Psoas muscle (tissue), 8 donors: ENCODE measurements at places on chromosomes 1 and 21. TPM values are rescaled to one million over a fixed set of nuclear protein-coding genes. Genes with fewer than 3 reads are reported as not detected.
A peak's percentile ranks its signal among the peaks of the same experiment; 100 is the strongest.

Gene TMEM82
- total RNA-seq = not detected

Gene MROH7
- 1.1 TPM for total RNA-seq

Gene SLC45A1
- total RNA-seq = 0.94 TPM

Gene KRTAP21-2
- total RNA-seq = not detected

DNA sequence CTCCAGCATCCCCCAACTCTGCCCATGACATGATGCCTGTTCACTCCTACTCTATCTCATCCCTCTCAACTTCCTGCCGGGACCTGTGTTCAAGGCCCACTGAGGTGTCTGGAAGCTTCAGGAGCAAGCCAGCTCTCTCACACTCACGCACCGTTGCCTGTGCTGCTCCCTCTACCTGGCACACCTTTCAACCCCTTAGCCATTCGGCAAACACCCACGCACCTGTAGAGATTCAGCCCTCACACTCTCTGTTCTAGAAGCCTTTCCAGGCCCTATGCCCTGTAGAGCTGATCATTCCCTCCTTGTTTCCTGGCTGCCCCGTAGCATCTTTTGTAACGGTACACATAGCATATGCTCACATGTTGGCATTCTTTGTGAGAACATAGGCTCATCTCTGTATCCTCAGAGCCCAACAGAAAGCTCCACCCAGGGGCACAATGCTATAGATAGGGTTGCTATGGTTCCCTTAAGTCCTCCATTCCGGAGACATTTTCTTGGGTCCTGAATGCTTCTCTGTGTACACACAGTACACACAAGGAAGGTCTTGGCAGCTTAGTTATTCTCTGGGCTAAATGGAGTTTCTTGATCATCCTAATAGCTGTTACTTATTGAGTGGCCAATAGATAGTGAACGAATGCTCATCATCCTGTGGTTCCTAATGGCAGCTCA, 1.3 kb downstream of the C8B start:
- no peak for DNase-seq

DNA sequence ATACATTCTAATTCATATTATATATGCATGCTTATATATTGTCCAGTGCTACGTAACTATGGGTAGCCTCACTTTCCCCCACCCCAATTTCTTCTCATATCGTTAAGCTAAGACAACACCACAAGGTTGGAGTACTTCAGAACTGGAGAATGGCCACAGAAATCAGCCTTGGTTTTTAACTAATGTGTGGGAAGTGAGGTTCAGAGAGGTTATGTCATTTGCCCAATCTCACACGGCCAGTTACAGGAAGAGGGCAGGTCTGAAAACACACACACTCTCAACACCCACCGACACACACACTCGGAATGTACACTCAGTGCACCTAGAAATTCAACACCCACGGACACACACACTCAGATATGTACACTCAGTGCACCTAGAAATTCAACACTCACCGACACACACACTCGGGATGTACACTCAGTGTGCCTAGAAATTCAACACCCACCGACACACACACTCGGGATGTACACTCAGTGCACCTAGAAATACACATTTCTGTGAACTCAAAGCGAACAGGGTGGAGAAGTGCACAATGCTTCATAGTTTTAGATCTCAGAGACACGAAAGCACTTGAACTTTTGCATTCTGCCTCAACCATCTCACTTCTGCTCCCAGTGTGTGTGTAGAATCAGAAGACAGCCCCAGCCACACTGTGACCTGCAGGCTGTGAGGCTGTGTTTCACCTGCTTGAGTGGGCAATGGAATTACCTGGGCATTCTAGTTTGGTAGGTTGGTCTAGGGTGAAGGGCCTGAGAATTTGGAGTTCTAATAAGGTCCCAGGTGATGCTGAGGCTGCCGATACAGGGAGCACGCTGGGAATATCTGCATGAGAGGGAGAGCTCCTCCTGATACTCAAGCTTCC, 170.4 kb downstream of the CLIC6 start:
- no peak for DNase-seq

- DNase-seq = no peak
Measured at GRCh38 chr1:76955652-76956051, 88.4 kb downstream of the ST6GALNAC5 start.

- no peak for DNase-seq
Measured at GRCh38 chr1:241637604-241638003, 2.6 kb downstream of the CHML start.

- no peak for DNase-seq
Measured at GRCh38 chr1:44154049-44154448, 12.6 kb upstream of the KLF18 start.

DNA sequence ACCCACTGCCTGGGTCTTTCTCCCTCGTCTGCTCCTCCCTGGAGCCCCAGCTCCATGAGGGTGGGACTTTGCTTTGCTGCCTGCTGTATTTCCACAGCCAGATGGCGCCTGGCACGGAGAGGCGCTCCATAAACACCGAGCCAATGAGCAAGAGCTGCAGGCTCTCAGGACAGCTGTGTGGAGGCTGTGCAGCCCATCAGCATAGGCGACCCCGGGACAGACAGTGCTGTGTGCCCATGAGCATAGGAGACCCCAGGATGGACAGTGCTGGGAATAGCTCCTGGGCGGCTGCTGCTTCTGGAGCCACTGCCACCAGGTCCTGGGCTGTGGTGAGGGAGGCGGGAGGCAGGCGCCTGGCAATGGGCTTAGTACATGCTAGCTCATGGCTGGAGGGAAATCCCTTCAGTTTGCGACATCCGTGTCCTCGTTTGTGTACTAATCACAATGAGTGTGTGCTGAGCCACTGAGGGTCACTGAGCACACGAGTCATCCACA, 29.2 kb downstream of the CEP104 start:
- DNase-seq = no peak

DNA sequence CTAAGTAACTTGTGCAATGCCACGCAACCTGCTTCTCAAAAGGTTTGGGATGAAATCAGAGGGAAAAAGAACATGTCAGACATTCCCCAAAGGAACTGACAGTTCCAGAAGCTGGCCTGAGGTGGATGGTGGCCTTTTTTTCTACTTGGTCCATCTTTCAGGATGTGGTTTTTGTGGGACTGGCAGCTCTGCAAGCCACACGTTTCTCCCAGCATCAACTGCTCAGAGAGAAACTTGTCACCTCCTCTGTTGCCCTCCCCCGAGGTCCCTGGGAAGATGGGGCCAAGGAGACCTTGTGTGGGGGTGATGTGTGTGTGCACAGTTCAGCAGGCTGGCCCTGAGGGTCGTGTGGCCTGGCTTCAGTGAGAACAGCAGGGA, 2.5 kb upstream of the DHRS3 start:
- no peak for DNase-seq

- DNase-seq = no peak
Measured at GRCh38 chr1:150194381-150195031, 41.4 kb downstream of the ANP32E start.

DNA sequence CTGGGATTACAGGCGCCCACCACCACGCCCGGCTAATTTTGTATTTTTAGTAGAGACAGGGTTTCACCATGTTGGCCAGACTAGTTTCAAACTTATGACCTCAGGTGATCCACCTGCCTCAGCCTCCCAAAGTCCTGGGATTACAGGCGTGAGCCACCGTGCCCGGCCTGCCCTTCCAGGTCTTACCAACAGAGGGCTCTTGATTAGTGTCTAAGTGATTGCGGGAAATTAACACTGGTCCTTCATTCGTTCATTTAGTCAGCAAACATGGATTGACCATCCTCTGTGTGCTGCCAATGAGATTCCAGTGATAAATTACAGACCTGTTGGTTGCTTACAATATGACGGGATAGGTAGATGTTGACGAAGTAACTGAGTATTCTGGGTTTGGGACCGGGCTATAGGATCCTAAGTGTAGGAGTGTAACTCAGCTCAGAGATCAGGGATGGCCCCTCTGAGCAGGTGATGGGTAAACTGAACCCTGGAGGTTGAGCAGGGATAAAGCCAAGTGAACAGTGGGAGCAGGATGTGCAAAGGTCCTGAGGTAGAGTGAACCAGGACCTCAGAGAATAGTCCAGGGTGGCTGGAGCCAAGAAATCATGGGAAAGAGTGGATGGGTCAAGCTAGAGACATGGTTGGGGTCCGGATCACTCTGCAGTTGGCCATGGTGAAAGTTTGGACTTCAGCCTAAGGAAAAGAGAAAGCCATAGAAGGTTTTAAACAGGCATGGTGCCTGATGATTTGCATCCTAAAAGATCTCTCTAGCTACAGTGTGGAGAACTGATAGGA, 171.2 kb downstream of the KAZN start:
- no peak for DNase-seq

- DNase-seq = no peak
Measured at GRCh38 chr1:116698244-116698595, 30.7 kb upstream of the IGSF3 start.

GRCh38 chr1:205073511-205073910, 10.7 kb downstream of the TMEM81 start:
- no peak for DNase-seq

DNA sequence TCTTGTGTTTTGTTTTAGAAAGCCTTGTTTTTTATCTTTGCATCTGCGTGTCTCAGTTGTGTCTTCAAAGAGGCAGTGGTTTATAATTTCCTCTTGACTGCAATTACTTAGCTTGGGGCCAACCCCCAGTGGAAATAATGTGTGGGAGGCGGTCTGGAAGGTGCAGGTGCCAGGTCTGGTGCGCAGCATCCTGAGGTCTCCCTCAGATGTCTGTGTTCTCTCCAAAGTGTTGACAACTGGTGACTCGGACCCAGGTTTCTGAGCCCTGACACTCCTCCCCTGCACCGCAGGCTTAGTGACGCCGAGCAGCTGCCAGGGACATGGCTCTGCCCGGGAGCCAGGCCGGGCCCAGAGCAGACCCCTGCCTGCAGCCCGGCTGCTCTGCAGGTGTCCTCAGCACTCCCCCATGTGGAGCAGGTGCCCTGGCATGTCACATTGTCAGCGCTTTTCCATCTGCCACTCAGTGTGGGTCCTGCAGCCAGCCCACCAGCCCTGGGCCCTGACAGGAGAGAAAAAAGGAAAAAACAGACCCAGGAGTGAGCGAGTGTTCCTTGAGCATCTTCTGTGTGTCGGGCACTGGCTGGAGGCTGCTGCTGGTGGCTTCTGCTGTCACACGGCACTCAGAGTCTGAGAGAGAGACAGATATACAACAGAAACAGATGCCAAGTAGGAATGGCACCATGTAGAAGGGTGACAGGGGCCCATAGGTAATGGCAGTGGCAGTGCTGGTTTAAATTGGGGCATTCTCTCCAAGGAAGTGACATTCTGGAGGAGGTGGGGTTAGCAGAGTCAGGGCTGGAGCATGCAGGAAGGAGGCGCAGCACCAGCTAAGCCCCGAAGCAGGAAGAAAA, 24.8 kb upstream of the SELENON start:
- no peak for DNase-seq

GRCh38 chr1:204445860-204446412, 34.3 kb upstream of the PPP1R15B start:
- DNase-seq = peak; percentile 75

DNA sequence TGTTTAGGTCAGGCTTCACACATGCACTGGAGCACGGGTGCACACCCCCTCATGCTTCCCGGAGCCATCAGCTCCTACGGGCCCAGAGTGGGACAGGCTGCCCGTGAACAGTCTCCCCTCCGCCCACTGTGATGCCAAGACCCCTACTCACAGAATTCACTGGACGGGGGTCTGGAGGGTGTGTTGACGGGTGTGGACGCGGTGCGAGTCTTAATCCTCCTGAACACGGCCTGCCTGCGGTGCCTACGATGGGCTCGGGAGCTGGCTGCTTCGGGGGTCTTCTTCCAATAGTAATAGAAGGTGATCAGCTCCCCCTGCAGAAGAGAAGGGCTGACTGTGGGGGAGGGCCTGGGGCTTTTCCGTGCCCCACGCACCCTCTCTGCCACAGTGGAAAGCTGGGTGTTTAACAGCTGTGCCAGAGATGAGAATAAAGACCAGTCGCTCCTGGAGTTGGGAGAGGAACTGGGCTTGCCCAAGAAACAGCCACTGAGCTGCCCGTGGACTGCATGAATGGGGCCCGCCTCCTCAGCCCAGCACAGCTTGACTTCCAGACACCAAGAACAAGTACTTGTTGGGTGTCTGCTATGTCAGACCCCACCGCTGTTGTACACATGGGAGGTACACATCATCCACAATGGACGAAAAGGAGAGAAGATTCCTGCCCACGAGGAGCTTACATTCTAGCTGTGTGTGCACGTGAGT, 47.9 kb downstream of the SLC45A1 start:
- DNase-seq = no peak

DNA sequence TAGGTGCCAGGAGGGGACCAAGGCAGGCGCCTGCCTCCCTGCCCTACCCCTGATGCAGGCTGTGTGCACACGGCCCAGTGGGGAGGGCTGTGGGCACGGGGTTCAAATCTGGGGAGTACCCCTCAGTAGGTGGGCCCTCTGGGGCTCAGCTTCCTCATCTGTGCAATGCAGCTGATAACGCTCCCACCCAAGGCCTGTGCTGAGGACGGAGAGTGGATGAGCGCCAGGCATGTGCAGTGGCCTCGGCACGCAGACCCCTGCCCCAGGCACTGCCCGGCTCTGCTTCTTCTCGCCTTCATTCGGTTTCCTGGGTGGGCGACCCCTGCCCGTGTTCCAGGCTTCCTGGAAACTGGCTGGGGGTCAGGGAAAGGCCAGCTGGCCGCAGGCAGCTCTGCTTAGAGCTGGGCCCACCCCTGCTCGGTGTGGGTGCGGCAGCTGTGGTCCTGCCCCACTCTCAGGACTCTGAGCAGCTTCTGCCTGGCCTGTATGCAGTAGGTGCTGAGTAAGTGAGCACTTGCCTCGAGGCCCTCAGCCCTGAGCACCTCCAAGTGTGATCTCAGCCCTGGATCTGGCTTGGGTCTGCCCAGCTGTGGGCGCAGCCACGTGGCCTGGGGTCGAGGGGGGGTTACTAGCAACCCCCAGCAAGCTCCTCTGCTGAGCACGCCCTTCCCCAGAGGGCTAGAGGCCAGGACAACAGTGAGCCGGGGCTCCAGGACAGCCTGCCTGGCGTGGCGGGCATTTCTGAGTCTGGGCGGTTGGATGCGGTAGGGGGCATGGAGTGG, 11.9 kb upstream of the TNFRSF14 start:
- DNase-seq = no peak

DNA sequence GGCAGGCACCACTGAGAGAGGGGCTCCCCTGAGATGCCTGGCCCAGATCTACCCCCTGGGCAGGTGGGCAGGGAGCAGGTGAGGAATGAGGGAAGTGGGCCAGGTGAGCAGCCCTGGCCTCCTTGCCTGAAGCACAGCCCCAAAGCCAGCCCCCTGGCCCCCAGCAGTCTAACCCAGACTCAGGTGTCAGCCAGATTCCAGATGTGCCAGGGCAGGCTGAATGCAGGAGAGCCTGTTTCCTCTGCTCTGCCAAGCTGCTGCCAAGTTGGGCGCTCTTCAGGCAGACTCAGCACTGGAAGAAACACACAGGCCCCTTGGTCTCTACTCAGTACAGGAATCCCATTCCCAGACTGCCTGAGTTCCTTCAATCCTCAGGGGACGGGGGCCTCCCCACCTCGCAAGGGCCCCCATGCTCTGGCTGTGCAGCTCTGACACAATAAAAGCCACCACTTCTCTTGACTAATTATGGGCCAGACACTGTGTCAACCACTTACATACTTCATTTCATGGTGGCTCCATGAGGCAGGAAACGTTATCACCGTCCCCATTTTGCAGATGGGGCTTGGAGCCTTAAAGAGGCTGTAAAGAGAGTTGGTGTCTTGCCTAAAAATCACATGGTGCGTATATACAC, 20.4 kb downstream of the ARHGEF19 start:
- DNase-seq = no peak
